GM13976 (cell line): ENCODE measurements at places on chromosomes 1 and 21.

DNA sequence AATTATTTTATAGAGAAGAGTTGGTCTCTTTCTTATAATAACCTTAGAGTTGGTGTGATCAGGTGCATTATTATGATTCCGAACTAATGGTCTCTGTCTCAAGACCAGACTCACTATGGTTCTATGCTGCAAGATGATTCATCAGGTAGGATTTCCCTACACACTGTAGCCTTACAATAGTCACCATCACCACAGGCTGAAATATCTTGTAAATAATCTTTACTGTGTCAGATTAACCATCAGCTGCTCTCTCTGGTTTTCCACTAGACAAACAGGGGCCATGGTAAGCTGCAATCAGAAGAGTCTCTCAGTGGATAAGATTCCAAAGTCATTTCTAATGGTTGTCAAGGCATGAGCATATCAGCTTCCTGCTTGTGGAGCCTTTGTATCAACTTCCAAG, 4.4 kb upstream of the GBP4 start:
- DNase-seq, result no peak

DNA sequence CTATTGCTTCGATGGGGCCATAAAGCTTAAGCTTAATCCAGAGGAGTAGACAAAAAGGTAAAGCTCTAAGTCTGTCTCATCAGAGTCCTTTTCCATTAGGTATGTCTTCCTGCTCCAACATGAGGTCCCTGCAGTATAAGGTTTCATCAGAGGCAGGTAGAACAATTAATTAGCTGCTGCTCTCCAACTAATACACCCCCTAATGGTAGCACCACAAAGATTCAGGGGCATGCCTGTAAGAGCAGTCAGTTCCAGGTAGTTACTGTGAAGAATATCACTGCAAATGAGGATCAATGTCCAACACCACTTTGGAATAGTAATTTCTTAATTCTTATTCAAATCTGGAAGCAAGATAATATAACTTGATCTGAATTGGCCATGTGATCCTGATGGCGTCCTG, 160.3 kb upstream of the ESRRG start:
- no peak for DNase-seq

DNA sequence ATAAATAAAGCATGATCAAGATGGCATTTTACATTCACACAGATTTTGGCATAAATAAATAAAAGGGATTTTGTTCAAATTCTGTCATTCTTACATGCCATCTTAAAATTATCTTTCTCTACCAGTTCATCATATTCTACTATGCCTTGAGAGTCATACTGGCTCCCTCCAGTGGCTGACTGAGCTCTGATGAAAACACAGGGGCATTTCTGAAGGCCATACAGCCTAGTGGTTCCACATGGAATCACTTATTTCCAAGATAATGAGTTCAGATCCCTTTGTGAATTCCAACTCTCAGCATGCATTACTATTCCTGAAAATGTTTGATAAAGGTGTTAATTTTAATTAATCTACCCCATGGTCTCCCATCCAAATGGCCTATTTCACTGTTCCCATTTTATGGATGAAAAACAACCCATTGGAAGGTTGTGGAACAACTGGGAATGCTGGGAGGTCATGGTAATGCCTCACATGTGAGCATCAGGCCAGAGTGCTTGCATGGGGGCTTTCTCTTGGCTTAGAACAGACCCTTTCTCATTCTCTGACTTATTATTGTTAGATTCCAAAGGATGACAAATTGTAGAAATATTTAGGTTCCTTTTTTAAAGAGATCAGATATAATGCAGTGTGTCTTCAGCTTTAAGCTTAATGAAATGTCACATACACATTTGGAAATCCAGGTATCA, 622.4 kb upstream of the PKN2 start:
- DNase-seq, result peak; percentile 15

GRCh38 chr1:91949356-91949699, at the start of gene BRDT:
TSS of gene BRDT (plus strand) at chr1:91949401. CDS start at chr1:91962755, 13,354 bp downstream.
- DNase-seq, result no peak

GRCh38 chr1:10143961-10144485, 66.3 kb upstream of the KIF1B start:
- no peak for DNase-seq

DNA sequence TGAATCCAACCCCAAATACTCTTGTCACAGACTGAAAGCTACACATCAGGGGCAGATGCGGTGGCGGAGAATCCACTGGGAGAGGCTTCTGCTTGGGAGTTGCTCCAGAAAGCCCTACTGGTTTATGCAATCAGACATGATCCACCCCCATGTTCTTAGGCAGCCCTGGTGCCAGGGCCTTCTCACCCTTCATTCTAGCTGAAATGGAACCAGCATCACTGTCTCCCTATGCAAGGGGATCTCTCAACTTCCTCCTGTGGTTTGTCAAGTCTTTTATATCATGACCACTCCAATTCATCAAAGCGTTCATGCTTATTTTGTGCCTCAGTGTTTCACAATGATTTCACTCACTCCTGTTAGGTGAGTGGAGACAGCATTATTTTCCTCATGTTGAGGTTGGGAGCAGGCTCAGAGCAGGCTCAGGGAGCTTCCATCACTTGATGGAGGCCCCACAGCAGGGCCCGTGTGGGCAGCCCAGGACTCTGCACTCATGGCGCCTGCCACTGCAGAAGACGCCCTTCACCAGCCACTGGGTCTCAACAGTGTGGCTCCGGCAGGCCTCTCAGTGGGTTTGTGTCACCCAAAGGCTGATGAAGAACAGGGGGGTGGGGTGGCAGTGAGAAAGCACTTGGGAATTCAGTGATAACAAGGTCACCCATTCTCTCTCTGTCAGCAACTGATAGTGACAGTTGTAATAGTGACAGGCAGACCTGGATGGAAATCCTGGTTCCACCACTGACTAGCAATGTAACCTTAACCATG, 67.1 kb downstream of the CD58 start:
- no peak for DNase-seq

DNA sequence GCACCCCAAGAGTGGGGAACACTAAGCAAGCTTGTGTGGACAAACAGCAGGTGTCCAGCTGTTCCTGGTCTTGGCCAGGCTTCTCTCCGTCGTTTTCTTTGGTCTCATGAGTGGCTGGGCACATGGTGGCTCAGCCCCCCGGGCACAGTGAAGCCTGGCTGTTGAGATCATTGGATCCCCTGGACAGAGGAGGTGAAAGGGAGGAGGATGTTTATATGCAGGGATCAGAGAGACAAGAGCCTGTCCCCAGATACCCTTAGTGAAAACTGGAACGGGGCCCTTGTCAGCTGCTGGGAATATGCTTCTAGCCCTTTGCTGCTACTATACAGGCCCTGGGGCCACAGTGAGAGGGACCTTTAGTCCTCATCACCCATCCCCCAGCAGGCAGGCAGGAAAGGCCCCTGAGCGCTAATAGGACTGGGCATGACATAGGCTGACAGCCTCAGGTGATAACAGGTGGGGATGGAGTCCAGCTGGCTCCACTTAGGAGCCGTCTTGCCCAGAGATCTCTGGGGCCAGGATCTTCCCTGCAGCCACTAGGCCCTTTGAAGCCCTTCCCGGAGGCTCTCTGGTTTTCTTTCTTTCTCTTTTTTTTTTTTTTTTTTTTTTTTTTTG, 16.4 kb downstream of the EPHA8 start:
- DNase-seq, result no peak

GRCh38 chr1:15042866-15043265, 110.7 kb upstream of the TMEM51 start:
- no peak for DNase-seq

DNA sequence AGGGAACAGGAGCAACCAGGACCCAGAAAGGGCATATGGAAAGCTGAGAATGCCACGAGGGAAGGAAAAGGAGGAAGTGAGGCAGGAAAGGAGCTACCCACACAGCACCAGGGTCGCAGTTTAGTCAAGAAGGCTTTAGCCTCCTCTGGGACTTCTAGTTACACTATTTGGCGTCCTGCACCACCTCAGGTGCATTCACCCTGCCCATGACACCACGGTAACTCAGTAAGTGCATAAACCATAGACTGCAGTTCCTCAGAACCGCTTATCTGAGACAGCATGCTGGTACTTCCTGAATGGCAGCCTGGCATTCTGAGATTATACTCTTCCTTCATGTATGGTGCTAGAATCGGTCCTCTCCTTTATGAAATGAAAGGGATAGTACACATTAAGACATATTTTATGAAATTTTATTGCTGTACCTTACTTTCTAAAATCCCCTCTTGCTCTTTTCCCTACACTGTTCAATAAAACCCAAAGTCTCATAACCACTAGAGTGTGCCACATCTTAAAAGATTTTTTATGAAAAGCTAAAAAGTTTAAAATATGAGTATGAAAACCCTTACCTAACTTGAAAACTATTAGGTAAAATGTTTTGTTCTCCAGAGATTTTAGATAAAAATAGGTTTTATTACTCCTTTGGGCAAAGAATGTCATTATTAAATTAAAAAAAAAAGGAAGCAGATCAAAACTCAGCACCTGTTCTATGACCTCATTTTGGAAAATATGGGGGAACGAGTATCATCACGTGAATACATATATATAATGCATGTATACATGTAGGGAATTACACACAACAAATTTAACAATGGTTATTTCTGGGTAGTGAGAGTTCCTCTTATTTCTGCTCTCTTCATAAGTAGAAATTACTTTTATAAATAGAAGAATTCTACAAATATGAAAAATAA, 67.3 kb downstream of the VAV3 start:
- DNase-seq, result no peak

GRCh38 chr1:41613689-41614574, 129.4 kb upstream of the EDN2 start:
- DNase-seq, result no peak

- no peak for DNase-seq
Observed at GRCh38 chr1:211601982-211602670, 23.2 kb upstream of the SLC30A1 start.
